ENCODE measurements at places on chromosomes 1 and 21. TPM values are rescaled to one million over a fixed set of nuclear protein-coding genes. Genes with fewer than 3 reads are reported as not detected.

Gene IQCC
- 2.4 TPM for total RNA-seq

Gene FCN3
- not detected for total RNA-seq

GRCh38 chr1:94527447-94528031 lies 14.0 kb downstream of the F3 start:
- no peak for DNase-seq

GRCh38 chr1:93955765-93956164 lies 46.5 kb upstream of the GCLM start:
- DNase-seq = no peak

GRCh38 chr1:229381234-229381633 lies 38.4 kb upstream of the CCSAP start:
- DNase-seq = no peak

DNA sequence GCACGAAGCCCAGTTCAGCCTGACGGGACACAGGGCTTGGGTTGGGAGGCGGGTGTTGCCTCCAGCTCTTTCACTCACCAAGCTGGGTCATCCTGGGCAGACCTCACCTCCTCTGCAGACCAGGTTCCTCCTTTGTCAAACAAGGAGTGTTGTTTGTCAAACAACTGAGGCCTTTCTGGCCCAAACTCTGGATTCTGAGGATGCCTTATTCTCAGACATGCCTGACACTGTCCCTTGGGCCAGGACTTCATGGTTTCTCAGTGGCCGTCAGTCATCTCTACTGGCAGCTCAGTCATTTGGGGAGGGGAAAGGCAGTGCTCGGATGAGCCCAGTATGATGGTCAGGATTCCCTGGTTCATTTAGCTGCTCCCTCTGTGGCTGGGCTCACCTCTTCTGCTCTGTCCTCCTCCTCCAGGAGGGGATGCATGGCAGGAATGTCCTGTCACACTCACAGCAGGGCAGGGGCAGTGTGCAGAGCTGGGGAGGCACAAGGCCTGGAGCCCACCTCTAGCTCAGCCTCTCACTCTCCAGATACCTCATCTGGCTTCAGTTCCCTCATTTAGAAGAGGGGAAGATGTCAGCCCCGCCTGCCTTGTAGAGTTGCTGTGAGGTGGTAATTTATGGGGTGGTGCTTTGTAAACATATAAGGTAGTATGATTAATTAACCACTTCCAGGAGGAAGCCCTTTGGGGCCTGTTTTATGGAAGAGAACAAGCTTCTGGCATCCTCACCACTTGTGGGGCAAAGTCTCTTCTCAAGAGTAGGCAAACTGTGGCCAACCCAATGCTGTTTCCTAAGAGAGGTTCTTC lies 20.6 kb downstream of the SLC2A1 start:
- no peak for DNase-seq

Data from CD4-positive, alpha-beta T cell (primary cell).